Skeletal muscle cell (primary cell): ENCODE measurements at places on chromosomes 6 and 20.

- no peak for DNase-seq
Observed at GRCh38 chr6:39068391-39068790, 19.8 kb downstream of the GLP1R start.

GRCh38 chr20:49122920-49123319 is 65.2 kb downstream of the STAU1 start:
- DNase-seq = no peak

- peak; percentile 69 for DNase-seq
Observed at GRCh38 chr6:145891126-145891525, 73.0 kb downstream of the SHPRH start.

DNA sequence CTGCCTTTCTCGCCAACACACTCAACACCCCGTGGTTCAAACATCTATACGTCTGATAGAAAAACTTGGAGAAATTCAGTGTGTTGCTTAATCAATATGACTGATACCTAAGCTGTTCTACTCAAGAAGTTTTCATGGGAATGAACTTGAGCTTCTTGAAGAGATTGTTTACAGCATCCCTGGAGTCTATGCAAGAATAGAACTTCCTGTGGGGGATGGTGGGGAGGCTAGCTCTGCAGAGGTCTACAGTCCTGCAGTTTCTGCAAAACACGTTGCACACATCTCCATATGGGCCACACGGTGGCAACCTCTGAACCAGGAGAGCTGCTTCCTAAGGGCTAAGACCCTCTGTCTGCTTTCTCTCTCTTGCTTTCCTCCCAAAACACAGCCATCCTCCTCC is 32.7 kb upstream of the FANCE start:
- DNase-seq = peak; percentile 63

- DNase-seq = no peak
Observed at GRCh38 chr6:119109654-119110325, 31.3 kb upstream of the FAM184A start.

DNA sequence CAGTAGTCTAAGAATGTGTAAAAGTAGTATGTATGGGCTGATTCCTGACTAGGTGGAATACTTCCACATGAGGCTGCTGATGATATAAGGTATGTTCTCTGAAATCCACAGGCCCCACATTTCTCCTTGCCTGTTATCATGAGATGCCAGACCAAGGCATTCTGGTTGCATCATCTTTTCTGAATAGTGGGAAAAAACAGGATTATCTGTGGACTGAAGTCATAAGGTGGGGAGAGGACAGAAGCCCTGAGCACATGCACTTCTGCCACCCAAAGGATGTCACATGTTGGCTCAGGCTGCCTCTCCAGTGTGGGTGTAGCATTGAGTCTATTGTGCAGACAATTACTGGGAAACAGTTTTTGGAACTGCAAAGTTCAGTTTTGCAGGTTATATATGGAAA is 184.5 kb upstream of the RAB32 start:
- no peak for DNase-seq

DNA sequence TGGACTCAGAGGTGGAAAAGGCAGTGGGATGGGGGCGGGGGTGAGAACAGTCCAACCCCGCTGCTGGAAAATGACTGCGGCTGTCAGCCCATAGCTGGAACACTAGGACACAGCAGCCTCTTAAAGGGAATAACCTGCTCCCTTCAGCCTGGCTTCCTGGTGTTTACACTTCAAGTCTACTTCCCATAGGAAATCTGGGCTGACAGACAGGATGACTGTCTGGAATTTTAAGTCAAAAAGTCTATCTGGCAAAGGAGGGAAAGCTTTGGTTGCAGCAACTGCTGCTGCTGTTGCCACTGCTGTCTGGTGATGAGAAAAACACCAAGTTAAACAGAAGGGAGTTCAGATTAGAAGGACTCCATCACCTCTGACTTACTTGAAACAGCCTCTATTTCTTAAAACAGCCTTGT is 44.9 kb downstream of the TNFRSF21 start:
- no peak for DNase-seq

- no peak for DNase-seq
Observed at GRCh38 chr6:20876036-20876435, 341.8 kb downstream of the CDKAL1 start.

- peak; percentile 1 for DNase-seq
Observed at GRCh38 chr6:46781478-46782378, 11.5 kb upstream of the MEP1A start.

DNA sequence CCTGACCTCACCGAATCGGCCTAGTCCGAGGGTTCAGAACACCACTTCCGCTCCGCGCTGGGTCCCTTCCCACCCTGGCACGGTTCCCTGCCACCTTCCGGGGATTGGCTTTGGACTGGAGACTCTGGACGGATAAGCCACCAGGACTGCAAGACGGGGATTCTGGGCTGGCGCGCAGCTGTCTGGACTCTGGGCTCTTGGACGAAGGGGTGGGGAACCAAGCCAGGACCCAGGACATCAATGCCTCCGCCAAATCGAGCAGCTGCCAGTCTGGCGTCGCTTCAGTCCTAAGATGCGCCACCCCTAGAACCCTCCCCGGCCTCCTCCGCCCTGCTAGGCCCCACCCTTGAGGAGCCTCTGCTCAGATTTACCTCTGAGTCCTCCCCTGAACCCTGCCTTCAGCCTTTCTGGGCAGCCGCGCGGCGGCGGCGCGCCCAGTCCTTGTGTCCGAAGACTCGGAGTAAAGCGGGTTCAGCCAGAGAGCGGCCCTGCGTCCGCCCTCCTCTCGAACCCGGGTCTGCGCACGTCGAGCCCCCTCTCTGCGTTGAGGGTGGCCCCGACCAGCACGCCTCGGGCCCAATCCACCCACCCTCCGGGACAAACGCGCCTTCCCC is 1.2 kb downstream of the KCNK17 start:
- no peak for DNase-seq

DNA sequence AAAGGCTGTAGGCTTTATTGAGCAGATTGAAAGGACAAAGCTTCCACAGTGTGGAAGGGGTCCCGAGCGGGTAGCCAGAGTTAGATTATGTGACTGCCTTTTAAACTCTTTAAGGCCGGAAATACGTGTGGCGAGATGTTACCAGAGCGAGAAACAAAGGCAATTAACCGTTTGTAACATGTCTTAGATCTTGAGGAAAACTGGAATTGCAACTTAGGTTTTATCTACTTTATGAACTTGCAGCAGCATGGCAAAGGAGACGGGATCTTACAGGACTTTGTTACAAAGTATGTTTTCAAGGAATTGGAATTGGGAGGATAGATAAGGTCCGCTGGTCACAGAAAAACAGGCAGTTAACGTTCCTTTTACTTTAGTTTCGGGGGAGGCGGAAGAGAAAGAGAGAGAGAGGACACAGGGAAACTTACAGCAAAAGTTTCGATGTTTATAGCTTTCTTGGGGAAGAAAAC is 594.7 kb upstream of the ADGRB3 start:
- DNase-seq = no peak

DNA sequence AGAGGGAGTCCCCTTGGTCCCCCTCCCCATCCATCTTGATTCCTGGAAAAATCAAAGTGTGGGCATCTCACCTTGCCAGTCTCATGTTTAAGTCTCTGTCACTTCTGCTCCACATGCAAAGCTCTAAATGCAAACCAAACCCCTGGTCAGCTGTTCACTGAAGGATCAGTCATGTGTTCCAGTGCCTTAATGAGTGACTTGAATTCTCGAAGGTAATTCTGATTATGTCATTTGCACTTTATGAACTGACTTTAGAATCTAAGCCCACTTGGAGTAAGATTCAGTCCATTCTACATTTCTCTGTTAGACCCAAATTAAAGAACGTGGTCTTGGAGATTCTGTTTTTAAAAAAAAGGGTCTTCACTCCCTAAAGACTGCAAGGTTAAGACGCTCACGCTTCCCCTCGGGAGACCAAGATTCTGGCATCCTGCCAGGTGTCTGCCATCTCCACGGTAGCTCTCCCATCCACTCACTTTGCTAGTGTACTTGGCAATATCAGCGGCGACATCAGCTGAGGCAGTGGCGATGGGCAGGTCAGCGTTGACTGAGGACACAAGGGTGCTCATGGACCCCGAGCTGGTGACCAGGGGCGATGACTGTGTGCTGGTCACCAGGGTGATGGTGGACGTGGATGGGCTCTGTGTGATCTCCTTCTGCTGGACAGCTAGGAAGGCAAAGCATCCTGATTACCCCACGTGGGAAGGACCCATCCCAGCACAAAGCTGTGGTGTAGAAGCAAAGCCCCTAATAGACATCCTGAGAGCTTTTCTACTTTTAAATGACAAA is 120.5 kb downstream of the ZMYND8 start:
- DNase-seq = no peak

GRCh38 chr6:95545686-95546085 is 31.6 kb upstream of the MANEA start:
- DNase-seq = no peak

DNA sequence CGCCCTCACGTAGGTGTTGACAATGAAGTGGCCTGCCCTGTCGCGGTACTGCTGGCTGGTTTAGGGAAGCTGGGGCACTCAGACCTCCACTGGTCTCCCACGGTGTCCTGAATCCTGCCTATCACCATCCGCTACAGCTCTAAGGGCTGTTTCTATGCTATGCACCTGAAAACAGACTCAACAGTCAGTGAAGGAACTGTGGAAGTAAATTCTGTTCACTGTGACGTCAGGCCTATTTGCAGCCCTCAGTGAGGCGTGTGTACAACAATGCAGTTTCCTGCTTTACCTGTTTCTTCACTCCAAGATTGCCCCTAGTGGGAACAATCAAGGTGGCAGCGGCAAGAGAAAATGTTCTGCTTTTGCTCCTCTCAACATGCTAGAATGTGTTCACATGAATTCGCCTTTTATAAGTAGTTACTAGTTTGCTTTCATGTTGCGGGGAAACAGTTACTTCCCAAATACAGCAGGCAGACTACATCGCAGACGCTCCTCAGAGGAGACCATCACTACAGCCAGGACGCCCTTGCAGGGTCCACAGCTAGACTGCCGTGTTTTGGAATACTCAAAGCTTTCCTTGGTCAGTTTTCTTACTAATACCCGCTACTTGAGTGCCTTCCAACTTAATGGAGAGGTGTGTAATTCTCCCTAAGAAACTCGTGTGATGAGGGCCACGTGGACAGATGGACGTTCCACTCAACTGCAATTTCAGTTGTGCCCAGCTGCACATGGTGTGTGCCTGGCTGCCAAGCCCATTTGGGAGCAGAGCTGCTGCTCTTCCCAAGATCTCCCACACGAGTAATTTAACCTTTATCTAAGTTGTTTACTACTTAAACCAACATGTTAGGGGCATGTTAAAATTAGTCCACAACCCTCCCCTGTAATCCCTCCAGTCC is 25.4 kb downstream of the DIDO1 start:
- no peak for DNase-seq
